ENCODE measurements at places on chromosomes 6 and 20. TPM values are rescaled to one million over a fixed set of nuclear protein-coding genes. Genes with fewer than 3 reads are reported as not detected.
A peak's percentile ranks its signal among the peaks of the same experiment; 100 is the strongest.

DNA sequence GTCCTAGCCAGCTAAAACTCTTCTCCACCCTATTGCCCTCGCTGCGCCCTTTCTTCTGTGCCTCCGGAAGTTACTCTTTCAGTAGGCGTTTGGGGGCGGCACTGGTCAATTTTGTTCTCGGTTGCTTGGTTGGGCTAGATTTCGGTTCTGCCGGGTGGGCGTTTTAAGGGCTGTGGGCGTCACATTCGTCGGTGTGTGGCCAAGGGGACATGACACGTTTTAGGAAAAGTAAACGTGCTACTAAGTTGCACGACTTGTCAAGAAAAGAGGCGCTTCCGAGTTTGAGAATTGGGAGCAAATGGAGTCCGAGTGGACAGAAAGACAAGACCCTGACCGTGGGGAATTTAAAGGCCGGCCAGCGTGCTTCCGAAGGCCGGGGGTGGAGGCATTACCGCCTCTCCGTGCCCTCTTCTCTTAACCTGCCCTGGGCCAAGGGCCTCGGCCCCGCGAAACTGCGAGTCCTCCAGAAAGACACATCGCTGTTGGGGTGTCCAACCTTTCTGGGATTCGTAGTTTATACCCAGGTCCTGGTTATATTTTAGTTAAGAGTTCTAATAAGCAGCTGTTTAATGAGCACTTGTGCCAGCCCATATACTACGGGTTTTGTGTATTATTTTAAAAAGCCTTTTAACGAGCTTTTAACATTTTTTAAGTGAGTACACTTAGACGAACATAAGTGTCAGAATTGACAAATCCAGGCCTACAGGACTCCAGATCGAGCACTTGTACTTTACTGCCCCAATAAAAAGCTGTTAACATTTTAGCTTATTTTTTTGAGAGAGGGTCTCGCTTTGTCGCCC, 664 bp upstream of the BAG6 start:
- peak; percentile 82 for DNase-seq

- DNase-seq, result no peak
Measured at GRCh38 chr20:17430125-17430950, 100.8 kb downstream of the BFSP1 start.

GRCh38 chr20:23939641-23940040, 48.9 kb downstream of the GGTLC1 start:
- no peak for DNase-seq

- DNase-seq, result no peak
Measured at GRCh38 chr6:128172752-128173682, 272.2 kb upstream of the THEMIS start.

LRFN2 gene
- total RNA-seq, result not detected

- DNase-seq, result no peak
Measured at GRCh38 chr6:125618629-125619028, 130.8 kb upstream of the HEY2 start.

- no peak for DNase-seq
Measured at GRCh38 chr6:168217880-168218537, 101.6 kb downstream of the DACT2 start.

- no peak for DNase-seq
Measured at GRCh38 chr6:157203312-157203744, 120.0 kb downstream of the TMEM242 start.

- DNase-seq, result no peak
Measured at GRCh38 chr6:131628726-131629125, 684 bp upstream of the MED23 start.

PGC gene
- total RNA-seq, result 53.1 TPM

DNA sequence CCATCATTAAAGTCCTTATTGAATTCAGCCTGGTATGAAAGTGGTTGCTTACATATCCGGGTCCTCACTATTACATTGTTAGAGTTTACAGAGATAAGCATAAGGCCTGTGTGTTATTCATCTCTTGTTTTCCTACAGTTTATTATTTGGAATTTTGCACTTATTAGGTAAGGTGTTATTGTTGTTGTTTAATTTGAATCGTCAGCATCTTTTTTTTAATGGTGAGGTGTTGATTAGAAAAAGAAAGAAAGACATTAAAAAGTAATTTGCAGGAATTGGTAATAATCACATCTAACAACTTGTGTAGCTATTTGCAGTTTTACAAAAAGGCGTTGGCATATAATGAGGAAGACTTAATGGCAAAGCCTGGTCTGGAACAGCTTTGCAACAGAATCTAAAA, 158.6 kb downstream of the SAMD5 start:
- DNase-seq, result no peak

- no peak for DNase-seq
Measured at GRCh38 chr6:109872968-109873545, 105.1 kb upstream of the GPR6 start.

DNA sequence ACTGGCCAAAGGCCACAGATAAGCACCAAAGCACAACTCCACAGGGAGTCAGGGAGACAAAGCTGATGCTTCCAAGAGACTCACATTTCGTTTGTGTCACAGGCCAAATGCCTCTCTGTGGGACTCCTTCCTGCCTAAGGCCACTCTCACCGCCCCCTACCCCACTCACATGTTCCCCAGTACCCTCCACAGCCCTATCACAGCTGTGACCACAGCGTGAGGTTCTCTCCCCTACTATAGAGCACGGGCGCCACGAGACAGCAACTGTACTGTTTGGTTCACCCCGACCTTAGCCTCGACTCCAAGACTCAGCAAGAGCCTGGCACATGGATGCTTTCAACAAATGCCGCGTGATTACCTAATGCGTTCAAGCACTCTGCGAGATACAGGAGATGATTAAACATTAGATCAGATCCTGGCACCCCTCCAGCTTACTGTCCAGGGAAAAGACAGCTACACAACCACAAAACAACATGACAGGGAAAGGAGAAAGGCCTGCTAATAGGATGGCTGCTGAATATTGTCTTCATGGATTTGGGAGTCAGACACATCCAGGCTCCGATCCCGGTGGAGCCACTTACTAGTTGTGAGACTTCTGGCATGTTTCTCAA, 105.5 kb downstream of the AGPAT4 start:
- DNase-seq, result no peak

BIRC7 gene
- total RNA-seq, result not detected

GRCh38 chr20:38255393-38255792, 5.1 kb downstream of the KIAA1755 start:
- no peak for DNase-seq

DNA sequence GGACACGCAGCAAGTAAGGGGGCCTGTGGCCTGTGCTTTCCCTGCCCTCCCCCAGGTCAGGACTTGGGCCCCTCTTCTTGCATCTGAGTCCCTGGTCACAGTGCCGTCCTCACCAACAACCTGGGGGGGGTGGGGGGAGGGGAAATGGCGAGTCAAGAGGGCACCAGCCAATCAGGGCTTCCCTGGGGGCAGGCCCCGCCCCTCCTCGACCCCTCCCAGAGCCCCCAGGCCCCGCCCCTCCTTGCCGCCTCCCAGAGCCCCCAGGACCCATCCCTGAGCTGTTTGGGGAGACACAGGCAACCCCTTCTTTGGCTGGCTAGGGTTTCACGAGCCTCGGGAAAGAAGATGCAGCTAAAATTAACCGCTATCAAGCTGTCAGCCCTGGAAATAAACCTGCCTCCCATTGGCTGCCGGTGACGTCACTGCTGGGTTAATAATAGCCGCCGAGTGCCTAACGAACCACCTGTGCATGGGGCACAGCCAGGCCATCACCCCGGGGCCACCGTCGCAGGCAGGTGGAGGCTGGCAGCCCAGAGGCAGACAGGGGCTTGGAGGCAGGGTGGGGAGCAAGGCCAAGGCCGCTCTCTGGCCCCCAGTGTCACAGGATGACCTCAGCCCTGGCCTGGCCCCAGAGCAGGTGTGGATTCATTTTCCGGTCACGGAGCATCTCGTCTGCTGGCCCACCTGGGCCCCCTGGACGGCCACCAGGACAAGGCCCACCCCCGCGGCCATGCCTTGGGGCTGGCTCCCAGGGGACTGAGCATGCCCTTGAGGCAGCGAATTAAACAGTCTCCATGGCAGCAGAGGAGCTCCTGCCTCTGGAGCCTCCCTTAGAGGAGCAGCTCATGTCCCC, 3.2 kb upstream of the EEF1A2 start:
- no peak for DNase-seq

GRCh38 chr20:21184819-21185218, 58.9 kb downstream of the KIZ start:
- no peak for DNase-seq

- DNase-seq, result no peak
Measured at GRCh38 chr6:42714098-42714761, 8.2 kb downstream of the PRPH2 start.

NELFE gene
- 62.4 TPM for total RNA-seq

DNA sequence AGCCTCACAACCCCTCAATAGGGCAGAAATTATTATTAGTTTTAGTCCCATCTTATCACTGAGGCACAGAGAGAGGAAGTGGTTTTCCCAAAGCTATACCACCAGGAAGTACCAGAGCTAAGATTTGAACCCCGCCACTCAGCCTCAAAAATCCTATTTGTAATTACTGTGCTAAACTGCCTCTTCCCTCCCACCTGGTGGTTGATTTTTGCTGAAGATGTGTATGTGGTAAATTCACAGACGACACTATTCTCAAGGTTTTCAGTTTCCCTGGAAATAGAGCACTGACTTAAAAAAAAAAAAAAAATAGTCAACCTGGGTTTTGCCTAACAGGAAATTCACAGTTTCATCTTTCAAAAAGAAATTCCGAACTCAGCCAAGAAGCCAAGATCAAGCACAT, 57.9 kb downstream of the TSHZ2 start:
- no peak for DNase-seq

DNAH8 gene
- total RNA-seq, result 0.14 TPM

KHDC1L gene
- not detected for total RNA-seq

DNA sequence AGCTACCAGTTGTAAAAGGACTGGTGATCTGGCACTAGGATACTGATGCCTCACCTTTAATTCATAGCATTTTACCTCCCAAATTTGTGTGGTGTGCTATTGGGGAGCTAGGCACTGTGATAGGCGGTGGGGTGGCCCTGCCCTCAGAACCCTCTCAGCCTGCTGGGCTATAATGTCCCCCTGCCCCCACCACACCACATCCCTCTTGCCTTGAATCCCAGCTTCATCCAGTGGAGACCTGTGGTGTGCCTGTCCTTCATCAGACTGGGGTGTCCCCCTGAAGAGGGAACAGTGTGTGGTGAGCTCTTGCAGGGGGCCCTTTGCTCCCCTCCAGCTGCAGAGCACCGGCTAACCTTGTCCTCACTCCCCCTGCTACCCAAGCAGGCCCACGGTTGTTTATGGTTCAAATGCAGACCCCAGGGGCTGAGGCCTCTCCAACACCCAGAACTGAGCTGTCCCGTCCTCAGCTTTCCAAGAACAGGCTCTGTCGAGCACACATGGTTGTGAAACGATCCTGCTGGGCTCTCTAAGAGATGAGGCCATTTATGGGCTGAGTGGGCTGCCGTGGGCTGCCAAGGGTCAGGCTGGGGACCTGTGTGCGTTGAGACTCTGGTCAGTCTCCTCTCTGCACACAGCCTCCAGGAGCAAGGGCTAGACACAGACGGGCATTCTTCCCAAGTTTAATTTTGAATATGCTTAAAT, 26.9 kb upstream of the VEGFA start:
- no peak for DNase-seq

KIAA0408 gene
- total RNA-seq, result 0.68 TPM

BCLAF1 gene
- total RNA-seq, result 70.0 TPM

DNA sequence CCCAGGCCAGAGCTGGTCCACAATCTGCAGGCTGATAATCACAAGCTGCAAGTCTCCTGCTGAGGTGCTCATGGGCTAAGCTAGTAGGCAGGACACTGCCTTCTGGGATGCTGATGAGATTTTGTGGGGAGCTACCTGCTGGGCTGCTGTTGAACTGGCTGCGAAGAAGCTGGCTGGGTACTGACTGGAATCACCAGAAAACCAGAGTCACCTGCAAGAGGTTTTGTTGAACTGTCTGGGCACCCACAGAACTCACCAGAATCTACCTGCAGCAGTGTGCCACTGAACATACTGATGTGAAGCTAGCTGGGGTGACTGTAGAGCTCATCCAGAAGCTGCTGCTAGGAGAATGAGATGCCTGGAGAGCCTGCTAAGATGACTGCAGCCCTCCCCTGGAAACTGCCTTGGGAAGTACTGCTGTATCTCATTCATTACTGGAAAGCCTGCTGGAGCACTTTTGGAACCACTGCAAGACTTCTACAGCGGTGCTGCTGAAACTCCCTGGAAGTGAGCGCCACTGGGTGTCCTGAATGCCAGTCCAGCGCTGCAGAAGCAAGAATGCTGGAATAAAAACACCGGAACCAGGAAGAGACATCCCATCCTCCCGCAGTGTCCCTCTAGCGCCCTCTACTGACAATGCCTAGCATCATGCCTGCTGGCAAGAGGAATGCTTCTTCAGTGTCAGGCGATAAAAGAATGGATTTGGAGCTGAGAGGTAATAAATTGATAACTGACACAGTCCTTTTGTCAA, 64.9 kb upstream of the ARHGAP18 start:
- DNase-seq, result peak; percentile 15

All from thoracic aorta (tissue), 2 donors.